Retinal pigment epithelial cell (primary cell): ENCODE measurements at places on chromosomes 4 and X.

DNA sequence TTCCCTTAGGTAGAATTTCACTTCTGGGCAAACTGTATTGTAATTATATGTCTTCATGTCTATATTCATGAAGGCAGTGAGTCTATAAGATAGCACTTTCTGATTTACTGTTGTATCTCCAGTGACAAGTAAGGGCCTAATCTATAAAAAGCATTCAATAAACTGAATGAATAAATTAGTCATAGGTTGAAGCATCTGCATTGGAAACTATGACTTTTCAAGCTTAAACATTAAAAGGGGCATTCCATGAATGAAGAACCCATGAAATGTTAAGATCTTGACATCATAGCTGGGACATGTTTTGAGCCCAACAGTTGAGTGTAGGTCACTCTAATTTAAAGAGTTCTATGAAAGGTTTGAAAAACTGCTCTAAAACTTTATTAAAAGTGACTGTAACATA, 159.3 kb upstream of the LCORL start:
- DNase-seq: no peak

- no peak for DNase-seq
Measured at GRCh38 chr4:24527371-24527770, 57.0 kb downstream of the DHX15 start.

DNA sequence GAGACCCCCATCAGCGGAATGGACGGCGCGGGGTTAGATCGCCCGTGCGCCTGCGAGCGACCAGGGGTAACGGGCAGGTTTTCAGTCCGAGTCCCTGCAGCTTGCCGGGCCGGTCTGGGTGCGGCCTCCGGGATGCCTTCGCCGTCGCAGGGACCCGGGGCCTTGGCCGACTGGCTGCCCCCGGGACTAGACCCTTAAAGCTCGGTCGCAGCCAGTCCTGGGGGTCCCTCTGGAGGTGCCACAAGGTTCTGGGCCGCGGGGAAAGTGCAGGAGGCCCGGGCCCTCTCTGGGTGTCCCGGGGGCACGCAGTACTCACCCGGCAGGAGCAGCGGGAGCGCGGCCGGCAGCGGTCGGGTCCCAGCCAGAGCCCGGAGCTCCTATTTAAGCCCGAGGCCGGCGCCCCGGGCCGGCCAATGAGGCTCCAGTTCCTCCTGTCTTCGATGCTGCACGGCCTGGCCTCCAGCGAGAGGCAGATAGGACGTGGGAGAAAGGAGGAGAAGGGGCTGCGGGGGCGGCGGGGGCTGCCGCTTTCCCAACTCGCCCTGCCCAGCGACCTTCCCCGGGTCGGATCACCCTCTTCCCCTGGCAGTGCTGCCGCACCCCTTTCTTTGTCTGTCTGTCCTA, at the start of gene SPON2:
Gene SPON2 (minus strand): TSS at position 356 of the 624 bp plus-strand sequence.
- DNase-seq: no peak

GRCh38 chrX:16103625-16104024, 19.7 kb upstream of the GRPR start:
- DNase-seq: no peak

- peak; percentile 70 for DNase-seq
Measured at GRCh38 chr4:165761963-165762362, 111.1 kb upstream of the TLL1 start.

DNA sequence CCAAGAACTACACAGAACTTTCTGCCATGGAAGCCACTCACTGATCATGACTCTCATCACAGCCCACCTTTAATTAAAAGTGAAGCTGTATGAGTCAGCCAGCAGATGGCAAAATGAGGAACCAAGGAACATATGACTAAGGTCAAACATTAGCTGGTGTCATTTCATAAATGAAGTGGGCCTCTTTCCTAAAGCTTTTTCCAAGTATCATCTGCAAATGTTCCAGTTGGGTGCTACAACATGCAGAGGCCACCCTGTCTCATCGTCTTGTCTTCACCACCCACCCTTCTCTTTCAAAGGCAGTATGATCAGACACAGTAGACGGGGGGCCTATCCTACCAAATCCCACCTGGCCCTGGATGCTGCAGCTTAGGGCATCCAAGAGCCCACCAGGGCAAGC, 9.2 kb upstream of the EOLA1 start:
- no peak for DNase-seq
